ENCODE measurements at places on chromosomes 4 and X.

DNA sequence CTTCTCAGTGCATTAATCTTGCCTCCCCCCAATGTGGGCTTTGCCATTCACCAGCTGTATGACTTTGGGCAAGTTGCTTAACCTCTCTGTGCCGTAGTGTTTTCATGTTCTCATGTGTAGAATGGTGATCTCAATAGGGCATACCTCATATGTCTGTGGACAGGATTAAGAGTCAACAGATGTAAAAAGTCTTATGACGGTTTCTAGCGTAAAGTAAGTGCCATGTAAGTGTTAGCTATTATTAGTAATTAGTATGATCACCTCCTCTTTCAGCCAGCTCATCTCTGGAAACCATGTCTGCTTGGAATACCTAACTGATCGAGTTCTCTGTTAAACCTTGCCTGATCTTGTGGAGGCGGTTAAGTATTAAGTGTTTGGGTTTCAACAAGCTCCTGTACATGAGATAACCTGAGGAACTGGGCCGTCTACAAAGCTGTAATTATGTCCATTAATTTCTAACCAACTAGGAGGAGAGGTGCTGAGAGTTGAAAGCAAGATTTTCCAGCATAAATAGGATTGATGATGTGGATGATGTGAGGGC is 66.3 kb downstream of the TSC22D3 start:
- no peak for DNase-seq

- no peak for DNase-seq
These were observed 483.6 kb downstream of the SH2D1A start for GRCh38 chrX:124829930-124830329.

- DNase-seq: no peak
These were observed 90.4 kb downstream of the ABLIM2 start for GRCh38 chr4:8067945-8068896.

DNA sequence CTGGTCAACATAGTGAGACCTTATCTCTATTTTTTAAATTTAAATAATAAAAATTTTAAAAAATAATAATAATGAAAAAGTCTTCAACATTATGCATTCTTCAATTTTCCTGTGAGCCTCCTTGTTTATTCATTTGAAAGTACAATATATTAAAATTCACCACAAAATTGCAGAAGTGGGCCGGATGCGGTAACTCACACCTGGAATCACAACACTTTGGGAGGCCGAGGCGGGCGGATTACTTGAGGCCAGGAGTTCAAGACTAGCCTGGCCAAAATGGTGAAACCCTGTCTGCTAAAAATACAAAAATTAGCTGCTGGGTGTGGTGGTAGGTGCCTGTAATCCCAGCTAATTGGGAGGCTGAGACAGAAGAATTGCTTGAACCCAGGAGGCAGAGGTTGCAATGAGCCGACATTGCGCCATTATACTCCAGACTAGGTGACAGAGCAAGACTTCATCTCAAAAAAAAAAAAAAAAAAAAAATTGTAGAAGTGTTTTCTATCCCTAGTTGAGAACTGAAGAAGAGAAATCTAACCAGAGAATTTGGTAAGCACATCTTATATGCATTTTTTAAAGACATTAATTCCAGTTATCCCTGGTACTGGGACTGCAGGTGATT is 56.9 kb downstream of the RBM47 start:
- DNase-seq: no peak

- no peak for DNase-seq
These were observed 107.2 kb downstream of the TAB3 start for GRCh38 chrX:30781711-30782444.

- DNase-seq: no peak
These were observed 95.7 kb upstream of the AFAP1 start for GRCh38 chr4:8035371-8035780.

- DNase-seq: no peak
These were observed 182.2 kb upstream of the STK26 start for GRCh38 chrX:131840799-131841495.

- DNase-seq: no peak
These were observed 17.2 kb upstream of the FGFR3 start for GRCh38 chr4:1775731-1776500.

DNA sequence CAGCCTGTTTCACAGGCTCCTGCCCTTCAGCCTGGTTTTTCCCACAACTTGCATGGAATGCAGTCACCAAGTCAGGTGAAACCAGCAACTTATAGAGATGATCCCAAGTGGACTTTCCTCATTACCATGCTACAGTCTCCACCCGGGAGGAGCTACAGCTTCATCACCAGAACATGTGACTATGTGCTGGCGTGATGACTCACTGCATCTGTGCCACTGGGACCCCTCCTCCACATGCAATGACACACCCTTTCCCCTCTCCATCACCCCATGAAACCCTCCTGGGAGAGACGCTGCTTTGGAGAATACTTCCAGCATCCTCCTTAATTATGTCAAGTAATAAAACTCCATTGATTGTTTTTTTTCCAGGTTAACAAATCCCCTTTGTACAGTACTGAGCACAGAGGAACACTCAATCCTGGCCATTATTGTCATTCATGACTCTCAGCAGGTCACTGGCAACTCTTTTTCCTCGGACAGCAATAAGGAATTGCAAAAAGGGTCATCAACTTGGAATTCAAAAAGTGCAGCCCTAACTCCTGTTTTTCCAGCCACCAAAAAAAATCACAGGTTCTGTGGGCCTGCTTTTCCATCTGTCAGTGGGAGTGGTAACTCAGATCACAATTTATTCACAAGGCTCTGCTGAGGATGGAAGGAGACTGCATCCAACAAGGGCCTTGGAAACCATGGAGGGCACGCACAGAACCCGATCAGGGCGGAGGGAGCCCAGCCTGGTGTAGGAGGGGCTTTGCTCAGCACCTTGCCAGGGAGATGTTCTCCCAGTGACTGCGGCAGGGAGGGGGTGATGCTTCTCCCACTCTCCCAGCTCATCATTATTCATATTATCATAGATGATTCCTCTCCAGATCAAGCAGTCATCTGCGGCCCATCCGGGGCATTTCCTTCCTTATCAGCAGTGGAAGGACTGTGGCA is 17.4 kb downstream of the QDPR start:
- DNase-seq: no peak

DNA sequence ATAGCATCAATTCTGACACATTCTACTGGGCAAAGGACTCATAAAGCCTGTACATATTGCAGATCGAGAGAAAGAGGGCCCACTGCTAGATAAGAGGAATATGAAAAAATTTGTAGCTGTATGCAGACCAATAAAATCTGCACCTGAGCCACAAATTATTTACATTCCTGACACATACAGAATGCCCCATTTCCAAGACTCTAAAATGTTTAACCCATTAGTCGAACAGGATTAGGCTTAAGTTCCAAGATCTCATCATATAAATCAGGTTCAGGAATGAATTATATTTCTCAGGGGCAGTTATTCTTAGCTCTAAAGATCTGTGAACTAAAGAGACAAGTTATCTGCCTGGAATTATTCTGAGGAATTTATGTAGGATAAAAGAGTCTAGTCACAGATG is 1615.8 kb downstream of the ARAP2 start:
- no peak for DNase-seq

DNA sequence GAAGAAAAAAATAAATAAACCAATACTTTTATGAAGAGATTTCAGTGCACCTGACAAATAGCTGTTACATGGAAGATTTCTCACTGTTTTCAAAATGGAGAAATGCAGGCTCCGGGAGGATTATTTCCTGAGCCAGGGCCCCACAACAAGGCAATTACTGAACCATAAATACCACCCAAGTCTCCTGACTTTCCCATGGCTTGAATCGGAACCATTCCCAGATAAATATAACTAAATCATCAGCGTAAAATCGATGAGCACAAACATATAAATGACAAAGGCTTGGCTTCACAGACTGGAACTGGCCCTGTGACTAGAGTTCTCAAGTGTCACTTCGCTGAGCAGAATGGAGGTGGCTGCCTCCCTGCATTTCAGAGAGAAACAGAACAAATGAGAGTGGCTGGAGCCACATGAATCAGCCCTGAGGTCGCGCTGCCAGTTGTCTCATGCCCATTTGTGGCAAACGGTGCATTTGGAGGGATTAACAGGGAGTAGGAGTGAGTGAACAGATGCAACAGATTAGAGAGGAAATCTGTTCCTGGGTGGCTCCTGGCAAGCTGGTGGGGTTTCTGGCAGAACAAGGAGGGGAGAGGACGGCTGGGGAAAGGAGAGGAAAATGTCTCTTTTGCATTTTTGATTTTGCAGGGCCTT is 57.3 kb upstream of the STIM2 start:
- DNase-seq: no peak

GRCh38 chrX:81202943-81203342 is 1.0 kb downstream of the SH3BGRL start:
- no peak for DNase-seq

- DNase-seq: no peak
These were observed 2471.7 kb downstream of the ARAP2 start for GRCh38 chr4:33772582-33772981.

DNA sequence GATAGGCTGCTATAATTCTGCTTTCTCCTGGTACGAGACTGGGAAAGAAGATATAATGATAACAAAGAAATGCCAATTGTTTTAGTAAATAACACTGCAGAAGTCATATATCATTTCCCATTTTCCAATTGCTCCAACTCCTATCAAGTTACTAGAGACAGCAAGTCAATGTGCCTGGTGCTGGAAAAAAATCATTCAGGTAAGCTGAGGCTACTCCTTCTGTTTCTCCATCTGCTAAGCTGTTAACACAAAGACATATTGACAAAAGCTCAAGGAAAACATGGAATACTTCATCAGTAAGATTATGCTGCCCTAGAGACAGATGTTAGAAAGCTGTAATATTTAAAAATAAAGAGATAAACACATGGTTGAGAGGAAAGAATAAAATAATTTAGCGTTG is 10.0 kb downstream of the NAA11 start:
- no peak for DNase-seq

DNA sequence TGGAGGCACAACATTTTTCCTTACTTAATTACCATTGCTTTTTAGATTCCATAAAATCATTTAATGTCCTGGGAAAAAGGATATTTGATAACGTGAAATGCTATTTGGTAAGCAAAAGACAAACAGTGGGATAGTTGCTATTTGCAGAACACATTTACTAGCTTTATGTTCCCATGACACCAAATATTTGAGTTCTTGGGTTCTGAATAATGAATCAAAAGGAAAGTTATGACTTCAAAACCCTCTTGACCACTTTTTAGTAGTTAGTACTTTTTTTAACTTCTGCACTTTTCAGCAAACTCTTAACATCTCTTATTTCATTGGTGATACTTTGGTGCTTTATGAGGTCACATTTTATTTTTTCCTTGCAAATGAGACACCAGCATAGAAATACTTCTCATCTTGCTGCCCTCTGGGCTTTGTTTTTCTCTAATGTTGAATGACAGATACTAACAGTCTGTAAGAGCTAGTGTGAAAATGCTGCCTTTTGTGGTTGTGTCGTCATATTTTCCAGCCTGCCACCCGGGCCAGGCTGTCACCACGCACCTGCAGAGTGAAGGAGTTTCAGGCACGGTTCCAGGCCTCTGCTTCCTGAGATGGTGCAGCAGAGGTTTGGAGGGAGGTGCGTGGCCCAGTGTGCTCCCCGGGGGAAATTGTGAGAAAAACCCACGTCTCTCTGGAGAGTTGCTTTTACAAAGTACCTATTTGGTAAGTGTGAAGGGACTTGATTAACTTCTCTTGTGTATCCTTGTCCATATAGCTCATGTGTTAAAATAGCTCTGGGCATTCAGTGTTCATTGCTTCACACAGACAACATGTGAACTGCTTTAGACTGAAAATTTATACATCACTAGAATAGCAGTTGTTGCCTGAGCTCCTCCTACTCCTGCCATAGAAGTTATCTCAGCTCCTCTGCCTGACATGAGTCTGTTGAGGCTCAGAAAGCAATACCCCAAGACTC is 34.7 kb downstream of the MSL3 start:
- peak; percentile 71 for DNase-seq

GRCh38 chr4:148335133-148335532 is 107.1 kb downstream of the NR3C2 start:
- DNase-seq: no peak

- DNase-seq: no peak
These were observed 13.7 kb downstream of the BMX start for GRCh38 chrX:15514279-15514678.

DNA sequence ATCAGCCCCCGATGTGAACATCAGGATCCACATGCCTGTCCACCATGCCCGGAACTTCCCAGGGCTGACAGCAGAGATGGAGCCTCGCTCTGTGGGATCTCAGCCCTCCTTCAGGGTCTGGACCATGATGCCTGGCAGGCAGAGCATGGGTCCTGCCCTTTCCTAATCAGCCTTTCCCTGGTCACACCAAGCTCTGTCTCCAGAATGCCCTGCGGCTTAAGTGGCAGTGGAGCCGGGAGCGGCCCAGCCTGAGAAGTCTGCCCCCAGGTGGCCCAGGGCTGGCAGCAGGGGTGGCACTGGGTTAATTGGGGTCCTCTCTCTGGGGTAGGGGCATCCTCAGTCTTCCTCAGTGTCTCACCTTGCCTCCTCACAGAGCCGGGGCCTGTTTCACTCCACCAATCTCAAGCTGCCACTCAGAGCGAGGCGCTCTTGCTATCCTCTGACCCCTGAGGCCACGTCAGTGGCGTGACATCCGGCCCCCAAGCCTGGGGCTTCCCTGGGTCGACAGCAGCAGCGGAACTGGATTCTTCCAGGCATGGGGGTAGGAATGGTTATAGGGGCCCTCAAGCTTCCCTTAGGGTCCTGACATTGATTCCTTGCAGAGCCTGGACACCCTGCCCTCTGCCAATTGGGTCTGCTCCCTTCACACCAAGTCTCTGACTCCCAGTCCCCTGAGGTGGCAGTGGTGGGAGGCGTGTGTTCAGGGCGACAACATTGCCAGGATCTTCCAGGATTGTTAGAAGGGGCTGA is 20.8 kb upstream of the TMEM185A start:
- no peak for DNase-seq

- no peak for DNase-seq
These were observed 42.6 kb downstream of the SPANXA2 start for GRCh38 chrX:141632124-141632523.

GRCh38 chr4:101780284-101780683 is 10.2 kb upstream of the BANK1 start:
- no peak for DNase-seq

GRCh38 chrX:110002300-110003166 is at the start of gene TMEM164:
Gene TMEM164 (plus strand): TSS chrX:110003114. CDS start chrX:110003775, 661 bp downstream.
- peak; percentile 46 for DNase-seq

DNA sequence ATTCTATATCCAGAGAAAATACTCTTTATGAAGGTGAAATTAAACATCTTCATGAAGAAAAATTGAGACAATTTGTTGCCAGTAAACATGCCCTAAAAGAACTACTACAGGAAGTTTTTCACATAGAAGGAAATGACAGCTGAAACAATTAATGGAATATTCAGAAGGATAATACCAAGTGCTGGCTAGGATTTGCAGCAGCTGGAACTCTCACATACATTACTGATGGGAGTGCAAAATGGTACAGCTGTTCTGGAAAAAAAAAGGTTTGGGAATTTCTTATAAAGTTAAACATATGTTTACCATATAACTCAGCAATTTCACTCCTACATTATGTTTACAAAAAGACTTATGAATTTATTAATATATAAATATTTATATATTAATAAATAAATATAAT is 193.2 kb upstream of the FAT4 start:
- DNase-seq: no peak

- DNase-seq: no peak
These were observed 571.0 kb upstream of the KLHL4 start for GRCh38 chrX:86946569-86946968.

- no peak for DNase-seq
These were observed 52.9 kb downstream of the EPHA5 start for GRCh38 chr4:65617416-65617815.

- no peak for DNase-seq
These were observed 72.5 kb upstream of the GPR34 start for GRCh38 chrX:41616255-41616654.
